ENCODE measurements at places on chromosomes 5 and 9.

DNA sequence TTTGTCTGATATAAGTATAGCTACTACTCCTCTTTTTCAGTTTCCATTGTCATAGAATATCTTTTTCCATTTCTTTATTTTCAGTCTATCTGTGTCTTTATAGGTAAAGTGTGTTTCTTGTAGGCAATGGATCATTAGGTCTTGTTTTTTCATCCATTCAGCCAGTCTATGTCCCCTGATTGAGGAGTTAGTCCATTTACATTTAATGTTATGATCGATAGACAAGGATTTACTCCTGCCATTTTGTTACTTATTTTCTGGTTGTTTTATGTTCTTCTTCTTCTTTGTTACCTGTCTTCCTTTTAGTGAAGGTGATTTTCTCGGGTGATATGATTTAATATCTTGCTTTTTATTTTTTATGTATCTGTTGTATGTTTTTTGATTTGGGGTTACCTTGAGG, 169.0 kb downstream of the BARX1 start:
- no peak for DNase-seq

GRCh38 chr5:104347119-104347708, 784.6 kb upstream of the NUDT12 start:
- no peak for DNase-seq

- peak; percentile 5 for DNase-seq
Observed at GRCh38 chr5:1448511-1449011, 3.3 kb upstream of the SLC6A3 start.

GRCh38 chr9:108117795-108118194, 628.2 kb upstream of the KLF4 start:
- DNase-seq, result no peak

- no peak for DNase-seq
Observed at GRCh38 chr5:95725071-95725820, 5.9 kb upstream of the RHOBTB3 start.

- DNase-seq, result no peak
Observed at GRCh38 chr5:73126381-73126780, 6.0 kb downstream of the TMEM171 start.

GRCh38 chr5:141945511-141946051, 12.4 kb downstream of the PCDH12 start:
- DNase-seq, result no peak

DNA sequence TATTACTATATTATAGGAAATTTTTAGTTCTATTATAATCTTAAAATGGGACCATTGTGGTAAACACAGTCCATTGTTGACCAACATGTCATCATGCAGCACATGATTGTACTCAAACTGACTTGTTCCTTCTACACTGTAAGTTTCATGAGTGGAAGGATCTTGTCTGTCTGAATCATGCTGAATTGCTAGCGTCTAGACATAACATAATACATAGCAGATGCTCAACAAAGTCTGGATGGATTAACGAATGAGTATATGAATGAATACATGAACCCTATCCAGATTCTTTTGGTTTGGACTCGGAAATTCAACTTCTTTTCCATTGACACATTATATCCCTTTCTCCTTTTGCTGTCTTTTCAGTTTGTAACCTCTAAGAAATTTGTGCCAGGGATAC, 429.2 kb upstream of the SGCD start:
- no peak for DNase-seq

DNA sequence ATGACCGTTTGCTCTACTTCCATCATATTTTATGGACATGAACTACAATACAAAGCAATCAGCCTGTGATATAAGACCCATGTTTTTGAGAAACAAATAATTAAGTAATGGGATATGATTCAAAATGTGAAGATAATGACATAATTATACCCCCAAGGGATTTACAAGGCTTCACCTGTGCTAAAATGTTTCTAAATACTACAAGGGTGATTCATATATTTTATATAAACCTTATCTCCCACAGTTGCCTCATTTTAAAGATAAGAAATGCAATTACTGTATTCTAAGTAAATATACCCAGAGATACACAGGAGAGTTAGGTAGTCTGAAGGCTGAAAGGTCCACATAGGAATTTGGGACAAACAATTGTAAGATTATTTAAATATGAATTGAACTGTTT, 662.0 kb upstream of the CHD1 start:
- DNase-seq, result no peak

DNA sequence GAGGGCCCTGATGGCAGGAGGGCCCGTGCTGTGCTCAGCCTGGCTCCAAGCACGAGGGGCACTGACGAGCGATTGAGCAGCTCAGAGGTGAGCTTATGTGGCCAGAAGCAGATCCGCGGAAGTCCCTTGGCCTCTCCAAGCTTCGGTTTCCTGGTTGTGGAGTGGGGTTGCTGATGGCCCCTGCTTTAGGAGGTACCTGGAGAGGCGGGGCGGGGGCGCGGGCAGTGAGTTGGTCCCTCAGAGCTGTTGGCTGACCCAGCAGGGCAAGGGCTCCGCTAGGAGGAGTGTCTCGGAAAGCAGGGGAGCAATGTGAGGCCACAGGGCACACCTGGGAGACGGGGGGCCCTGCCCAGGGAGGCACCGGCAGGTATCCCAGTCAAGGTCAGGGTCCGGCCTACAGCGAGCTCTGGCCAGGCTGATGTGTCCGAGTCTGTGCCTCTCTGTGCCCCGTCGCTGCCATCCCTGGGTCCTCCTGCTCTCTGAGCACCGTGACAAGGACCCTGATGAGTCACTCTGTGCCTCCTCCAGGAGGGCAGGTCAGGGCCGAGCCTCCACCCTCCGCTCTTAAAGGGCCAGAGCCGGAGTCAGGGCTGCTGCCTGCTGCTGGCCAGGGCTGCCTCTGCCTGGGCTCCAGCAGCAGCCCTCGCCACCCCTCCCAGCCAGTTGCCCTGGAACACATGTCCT, 14.8 kb downstream of the NCS1 start:
- DNase-seq, result no peak

DNA sequence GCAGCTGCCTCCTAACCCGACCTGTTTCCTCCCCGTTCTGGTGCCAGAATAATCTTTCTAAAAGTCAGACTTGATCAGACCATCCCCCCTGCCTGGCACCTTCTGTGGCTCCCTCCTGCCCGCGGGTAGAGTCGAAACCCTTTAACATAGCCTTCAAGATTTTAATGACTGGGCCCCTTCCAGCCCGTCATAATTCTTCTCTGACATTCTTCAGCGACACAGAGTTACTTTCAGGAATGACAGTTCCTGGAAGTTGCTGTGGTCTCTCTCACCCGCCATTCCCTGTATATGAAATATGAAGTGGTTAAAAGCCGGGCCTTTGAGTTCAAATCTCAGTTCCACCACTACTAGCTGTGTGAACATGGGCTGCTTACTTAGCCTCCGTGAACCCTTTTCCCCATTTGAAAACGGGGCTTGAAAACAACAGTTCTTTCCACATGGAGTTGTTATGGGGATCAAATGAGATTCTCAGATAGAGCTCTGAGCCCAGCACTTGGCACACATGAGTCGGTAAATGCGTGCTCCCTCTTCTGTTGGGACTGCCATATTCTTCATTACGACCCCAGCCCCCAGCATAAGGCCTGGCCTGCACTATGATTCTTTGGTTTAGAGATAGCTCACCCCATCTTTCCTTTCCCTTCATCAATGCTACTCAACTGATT, 737 bp downstream of the NANS start:
- no peak for DNase-seq

DNA sequence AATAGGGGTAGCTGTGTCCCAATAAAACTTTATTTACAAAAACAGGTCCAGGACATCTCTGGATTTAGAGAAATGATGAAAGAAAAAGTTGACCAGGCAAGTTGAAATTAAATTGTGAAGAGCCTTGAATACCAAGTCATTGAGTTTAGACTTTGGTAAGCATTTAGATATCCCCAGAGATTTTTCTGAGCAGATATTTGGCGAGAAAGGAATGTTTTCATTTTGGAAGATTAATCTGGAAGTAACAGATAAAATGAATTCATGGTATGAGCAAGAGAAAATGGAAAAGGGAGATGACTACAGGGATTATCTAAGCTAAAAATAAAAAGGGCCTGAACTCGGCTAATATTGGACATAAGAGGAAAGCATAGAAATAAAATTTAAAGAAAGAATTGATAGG, 157.6 kb downstream of the ACTL7B start:
- DNase-seq, result no peak

DNA sequence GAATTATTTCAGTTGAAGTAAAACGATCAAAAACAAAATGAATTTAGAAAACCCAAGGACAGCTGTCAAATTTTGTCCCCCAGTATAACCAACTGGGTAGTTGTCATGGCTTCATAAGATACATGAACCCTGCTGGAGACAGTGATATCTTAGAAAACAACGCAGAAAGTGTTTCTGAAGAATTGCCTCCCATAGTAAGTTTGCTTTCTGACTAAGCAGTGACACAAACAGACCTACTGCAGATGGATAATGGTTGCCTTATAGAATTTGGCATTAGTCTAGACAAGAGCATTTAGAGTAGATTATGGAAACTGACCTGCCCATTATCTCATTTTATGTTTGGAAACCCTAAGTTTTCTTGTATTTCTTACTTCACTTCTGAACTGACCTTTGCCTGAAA, 187.7 kb upstream of the KCNN2 start:
- DNase-seq, result no peak

GRCh38 chr5:35282810-35283209, 52.5 kb upstream of the PRLR start:
- DNase-seq, result no peak

GRCh38 chr5:163504079-163504931, 1.1 kb upstream of the MAT2B start:
- DNase-seq, result peak; percentile 53

GRCh38 chr9:97425973-97426336, 14.1 kb downstream of the TDRD7 start:
- no peak for DNase-seq

- DNase-seq, result peak; percentile 50
Observed at GRCh38 chr9:129597355-129598088, 23.4 kb downstream of the C9orf50 start.

- no peak for DNase-seq
Observed at GRCh38 chr5:134507452-134507851, 18.0 kb upstream of the JADE2 start.

DNA sequence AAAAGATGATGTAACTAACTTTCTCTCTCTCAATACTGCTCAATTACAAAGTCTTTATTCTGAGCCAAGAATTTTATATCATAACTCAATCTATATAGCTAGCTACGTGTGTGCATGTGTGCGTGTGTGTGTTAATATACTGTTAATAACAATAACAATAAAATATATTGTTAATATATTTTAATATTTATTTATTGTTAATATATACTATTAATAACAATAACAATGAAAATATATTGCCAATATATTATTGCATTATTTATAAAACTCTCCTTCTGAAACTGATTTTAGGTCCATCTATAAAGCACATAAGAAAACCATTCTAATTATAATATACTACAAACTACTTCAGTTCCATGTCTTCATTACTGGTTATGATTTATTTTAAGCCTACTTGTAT, 60.6 kb downstream of the RASEF start:
- DNase-seq, result no peak

- DNase-seq, result no peak
Observed at GRCh38 chr9:136504512-136505348, 21.9 kb upstream of the SEC16A start.

DNA sequence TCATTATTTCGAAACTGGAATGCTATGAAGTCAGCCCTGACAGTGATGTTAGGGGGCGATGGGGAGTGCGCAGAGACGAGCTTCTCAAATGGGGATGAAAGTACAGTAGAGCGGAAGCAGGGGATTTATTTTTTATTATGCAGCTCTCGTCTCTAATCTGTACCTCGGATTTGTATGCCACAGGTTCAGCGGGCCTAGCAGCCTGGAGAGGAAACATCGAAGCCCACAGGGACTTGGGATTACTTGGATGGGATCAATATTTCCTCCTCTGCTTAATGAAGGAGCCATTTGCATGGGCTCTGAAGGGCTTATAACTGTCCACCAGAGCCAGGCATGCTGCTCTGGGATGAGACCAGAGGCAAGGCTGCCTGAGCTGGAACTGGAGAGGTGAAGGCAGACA, 133.5 kb upstream of the RAPGEF1 start:
- no peak for DNase-seq

- no peak for DNase-seq
Observed at GRCh38 chr5:106408141-106408540, 1262.6 kb downstream of the EFNA5 start.

GRCh38 chr5:672329-673160, 20.6 kb downstream of the TPPP start:
- peak; percentile 90 for DNase-seq

DNA sequence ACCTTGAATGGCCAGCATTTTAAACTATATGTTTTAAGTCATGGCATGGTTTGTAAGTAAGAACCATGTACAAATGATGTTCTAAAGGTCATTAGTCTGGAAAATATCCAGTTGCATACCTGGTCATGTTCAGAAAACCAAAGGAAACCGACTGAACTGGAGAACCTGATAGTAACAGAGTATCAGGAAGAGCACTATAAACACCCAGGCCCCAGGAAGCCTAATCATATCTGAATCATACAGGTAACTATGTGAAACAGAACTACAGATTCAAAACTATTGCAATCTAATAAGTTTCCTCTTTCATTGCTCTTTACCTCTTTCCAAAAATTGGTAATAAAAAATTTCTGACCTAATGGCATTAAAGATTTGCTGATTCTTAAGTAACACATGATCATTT, 500.3 kb downstream of the ARHGEF28 start:
- no peak for DNase-seq

DNA sequence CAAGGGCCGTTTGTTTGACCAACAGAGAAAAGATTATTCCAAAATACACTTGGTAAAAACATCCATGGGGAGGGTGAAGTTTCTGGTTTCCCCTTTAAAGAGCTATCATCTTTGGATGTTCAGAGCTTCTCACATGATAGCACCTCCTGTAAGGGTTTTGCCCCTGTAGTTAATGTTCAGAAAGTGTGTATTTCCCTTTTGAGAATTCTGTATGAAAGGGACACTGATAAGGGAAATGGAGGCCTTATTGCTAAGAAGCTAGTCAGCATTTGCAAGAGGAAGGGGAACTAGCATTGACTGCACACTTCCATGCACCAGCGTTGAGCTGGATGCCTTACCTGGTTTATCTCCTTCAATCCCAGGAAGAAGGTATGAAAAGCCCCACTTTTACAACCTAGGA, 31.5 kb upstream of the C5orf58 start:
- DNase-seq, result no peak
